Naive thymus-derived CD4-positive, alpha-beta T cell (primary cell): ENCODE measurements at places on chromosomes 3 and 15. TPM values are rescaled to one million over a fixed set of nuclear protein-coding genes. Genes with fewer than 3 reads are reported as not detected.

The TEX9 gene
- total RNA-seq = 0.20 and 1.6 TPM in 2 replicates

DNA sequence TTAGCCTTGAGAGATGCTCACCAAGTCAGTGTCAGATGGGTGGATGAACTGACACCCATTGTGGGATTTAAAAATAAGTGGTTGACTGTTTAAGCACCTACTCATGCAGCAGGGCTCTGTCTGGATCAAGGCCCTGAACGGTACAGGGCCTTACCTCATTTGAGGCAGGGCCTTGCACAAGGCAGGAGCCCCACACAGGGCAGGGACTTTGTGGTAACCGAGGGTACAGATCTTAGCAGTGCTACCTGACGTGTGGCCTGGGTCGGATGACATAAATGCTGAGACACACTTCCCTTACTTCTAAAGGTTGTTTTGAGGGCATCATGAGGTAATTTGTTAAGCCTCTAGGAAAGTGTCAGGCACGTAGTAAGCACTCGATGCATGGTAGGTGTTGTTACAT lies 59.5 kb upstream of the PLXNA1 start:
- H3K4me1 ChIP-seq = no peaks in the 10 kb centered on the region
- H3K27me3 ChIP-seq = no peaks in the 10 kb centered on the region
- H3K36me3 ChIP-seq = no peaks in the 10 kb centered on the region
- DNase-seq = no peak
- H3K27ac ChIP-seq = no peak overlapping the region

The THUMPD3 gene
- 39.4 TPM for total RNA-seq

DNA sequence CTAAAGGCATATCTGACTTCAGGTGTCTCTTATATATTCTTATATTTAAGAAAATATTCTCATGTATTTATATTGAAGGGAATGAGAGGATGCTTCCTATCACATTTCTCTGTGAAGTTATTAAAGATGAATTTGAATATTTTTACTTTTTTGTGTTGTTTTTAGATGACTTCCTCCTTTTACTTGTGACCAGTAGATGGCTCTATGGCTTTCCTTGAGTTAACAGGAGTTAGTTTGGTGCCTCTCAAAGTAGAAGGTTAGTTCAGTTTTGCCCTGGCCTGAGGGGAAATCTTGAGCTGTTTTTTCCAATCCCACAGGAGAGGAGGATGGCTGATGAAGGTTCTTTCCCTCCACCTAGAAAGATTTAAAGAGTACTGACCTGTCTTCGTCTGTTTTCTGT lies 80.7 kb downstream of the SQOR start:
- H3K27ac ChIP-seq = no peak overlapping the region
- no peak overlapping the region for H3K4me3 ChIP-seq
- H3K4me1 ChIP-seq = no peaks in the 10 kb centered on the region
- H3K36me3 ChIP-seq = no peaks in the 10 kb centered on the region

The GASK1A gene
- 0.20 TPM for total RNA-seq

DNA sequence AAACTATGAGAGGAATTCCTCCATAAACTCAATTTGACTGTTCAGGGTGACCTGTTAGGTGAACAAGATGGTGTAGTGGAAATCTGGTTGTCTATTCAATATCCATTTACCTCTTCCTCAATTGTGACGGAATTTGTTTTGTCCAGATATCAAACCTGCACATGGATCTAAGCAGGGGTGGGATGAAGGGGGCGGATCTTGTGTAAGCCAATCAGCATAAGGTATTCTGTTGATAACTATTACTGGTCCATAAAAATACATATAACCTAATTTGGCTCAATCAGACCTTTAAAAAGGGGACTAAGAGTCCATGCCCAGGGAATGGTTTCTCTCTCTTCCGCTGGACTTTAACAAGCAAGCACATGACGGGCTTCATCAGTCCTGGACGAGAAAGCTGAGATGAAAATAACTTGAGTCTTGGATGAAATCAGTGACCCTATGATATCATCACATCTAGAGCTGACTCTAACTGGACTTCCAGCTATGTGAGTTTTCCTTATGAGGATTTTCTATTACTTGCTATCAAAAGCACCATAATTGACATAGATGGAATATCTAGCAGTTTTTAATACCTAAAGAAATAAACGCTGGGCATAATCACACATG lies 5.7 kb upstream of the POPDC2 start:
- no peaks in the 10 kb centered on the region for H3K27me3 ChIP-seq
- H3K4me1 ChIP-seq = no peaks in the 10 kb centered on the region

The FETUB gene
- not detected for total RNA-seq

- no peak overlapping the region for H3K27ac ChIP-seq
- H3K4me1 ChIP-seq = no peaks in the 10 kb centered on the region
- DNase-seq = no peak
- no peak overlapping the region for H3K4me3 ChIP-seq
These were observed 92.0 kb upstream of the CCDC54 start for GRCh38 chr3:107285197-107285596.

GRCh38 chr3:79618883-79619282 lies 148.9 kb downstream of the ROBO1 start:
- H3K27ac ChIP-seq = no peak overlapping the region
- H3K36me3 ChIP-seq = no peaks in the 10 kb centered on the region
- no peak overlapping the region for H3K4me3 ChIP-seq
- no peaks in the 10 kb centered on the region for H3K4me1 ChIP-seq

DNA sequence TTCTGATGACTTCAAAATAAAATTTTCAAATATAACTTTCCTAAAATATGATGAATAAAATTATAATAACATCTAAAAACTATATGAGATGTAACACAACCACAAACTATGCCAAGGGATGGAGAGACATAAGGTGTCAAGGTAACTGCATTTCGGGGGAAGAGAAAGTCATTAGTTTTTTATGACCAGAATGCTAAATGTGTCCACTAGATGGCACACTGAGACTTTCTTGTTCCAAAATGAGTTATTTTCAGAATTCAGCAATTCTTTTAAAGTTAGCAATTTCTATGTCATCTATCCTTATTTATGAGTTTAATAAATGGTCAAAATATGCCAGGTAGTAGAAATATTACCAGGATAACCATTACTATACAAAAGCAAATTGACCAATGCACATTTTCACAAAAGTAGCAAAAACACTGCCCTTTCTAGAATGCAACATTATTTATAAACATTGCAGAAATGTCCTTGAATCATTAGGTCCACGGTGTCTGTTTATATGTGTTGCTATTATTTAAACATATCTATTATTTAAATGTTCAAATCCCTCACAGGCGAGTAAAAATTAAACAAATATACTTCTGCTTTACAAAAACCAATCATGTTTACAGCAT lies 374.2 kb downstream of the PLCL2 start:
- H3K4me3 ChIP-seq = no peak overlapping the region
- H3K27ac ChIP-seq = no peak overlapping the region
- peak; percentile 47 for DNase-seq
